Stimulated activated CD4-positive, alpha-beta T cell treated with anti-CD3 and anti-CD28 coated beads, Interleukin-1b, Interleukin-23, amount 100 ng/mL, for 1 hour (primary cell): ENCODE measurements at places on chromosomes 6 and 20.

DNA sequence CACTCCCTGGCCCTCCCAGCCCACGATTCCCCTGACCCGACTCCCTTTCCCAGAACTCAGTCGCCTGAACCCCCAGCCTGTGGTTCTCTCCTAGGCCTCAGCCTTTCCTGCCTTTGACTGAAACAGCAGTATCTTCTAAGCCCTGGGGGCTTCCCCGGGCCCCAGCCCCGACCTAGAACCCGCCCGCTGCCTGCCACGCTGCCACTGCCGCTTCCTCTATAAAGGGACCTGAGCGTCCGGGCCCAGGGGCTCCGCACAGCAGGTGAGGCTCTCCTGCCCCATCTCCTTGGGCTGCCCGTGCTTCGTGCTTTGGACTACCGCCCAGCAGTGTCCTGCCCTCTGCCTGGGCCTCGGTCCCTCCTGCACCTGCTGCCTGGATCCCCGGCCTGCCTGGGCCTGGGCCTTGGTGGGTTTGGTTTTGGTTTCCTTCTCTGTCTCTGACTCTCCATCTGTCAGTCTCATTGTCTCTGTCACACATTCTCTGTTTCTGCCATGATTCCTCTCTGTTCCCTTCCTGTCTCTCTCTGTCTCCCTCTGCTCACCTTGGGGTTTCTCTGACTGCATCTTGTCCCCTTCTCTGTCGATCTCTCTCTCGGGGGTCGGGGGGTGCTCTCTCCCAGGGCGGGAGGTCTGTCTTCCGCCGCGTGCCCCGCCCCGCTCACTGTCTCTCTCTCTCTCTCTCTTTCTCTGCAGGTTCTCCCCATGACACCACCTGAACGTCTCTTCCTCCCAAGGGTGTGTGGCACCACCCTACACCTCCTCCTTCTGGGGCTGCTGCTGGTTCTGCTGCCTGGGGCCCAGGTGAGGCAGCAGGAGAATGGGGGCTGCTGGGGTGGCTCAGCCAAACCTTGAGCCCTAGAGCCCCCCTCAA lies at the start of gene LTA:
LTA (plus strand) TSS at position 249 of the 871 bp plus-strand sequence; CDS start at position 703, 454 bp downstream.
- DNase-seq = peak; percentile 56

DNA sequence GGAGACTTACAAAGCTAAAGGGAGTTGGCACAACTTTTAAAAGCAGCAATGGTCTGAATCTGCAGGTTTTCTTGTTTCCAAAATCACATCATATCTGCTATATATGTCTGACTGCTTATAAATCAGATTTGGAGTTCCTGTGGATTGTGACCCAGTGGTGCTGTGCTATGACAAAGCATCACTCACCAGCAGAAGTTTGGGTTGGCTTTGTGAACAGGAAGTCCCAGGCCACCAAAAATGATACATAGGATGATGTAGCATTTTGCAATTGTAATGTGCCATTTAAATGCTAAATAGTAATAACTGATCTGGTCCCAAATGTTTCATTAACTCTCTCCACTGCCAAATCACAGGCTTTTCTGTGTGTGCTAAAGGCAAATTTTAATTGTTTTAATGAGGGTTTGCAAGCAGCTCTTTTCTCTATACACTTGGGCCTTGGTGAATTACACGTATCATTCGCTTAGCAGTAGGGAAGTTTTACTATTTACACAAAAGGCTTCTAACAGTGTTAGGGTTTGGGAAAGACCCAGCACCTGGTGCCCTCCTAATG lies 60.8 kb downstream of the SYNDIG1 start:
- no peak for DNase-seq

DNA sequence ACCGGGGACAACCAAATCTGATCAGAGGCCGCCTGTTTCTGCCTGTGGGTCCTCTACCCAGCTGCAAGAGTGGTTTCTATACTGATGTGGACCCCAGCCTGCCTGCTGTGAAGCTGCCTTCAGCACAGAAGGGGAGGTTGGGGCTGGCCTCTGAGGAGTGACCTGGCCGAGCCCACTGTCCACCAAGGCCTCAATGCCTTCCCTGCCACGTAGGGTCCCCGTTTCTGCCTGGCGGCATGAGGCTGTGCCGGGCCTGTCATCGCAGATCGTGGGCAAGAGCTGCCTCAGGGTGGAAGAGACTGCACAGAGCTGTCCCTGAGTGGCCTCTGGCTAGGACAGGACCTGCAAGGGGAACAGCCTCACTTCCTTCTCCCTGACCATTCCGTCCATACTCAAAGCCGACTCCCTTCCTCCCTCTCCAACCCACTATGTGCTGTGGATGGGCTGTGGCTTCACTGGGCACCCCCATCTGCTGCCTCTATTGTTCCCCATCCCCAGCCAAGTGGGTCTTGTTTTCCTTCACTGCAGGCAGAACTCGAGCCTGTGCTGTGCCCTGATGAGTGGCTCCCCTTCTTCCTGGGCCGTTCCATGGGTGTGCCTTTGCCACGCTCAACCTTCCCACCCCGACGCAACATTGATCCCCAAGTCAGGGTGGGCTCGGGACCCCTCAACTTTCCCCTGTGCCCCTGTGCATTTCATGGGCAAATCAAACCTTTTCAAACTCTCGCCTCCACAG lies 60.3 kb downstream of the ERMARD start:
- no peak for DNase-seq

GRCh38 chr6:36109092-36109491 lies 21.2 kb upstream of the MAPK13 start:
- DNase-seq = no peak

- no peak for DNase-seq
These were observed 58.2 kb downstream of the SMAP1 start for GRCh38 chr6:70725817-70726415.

DNA sequence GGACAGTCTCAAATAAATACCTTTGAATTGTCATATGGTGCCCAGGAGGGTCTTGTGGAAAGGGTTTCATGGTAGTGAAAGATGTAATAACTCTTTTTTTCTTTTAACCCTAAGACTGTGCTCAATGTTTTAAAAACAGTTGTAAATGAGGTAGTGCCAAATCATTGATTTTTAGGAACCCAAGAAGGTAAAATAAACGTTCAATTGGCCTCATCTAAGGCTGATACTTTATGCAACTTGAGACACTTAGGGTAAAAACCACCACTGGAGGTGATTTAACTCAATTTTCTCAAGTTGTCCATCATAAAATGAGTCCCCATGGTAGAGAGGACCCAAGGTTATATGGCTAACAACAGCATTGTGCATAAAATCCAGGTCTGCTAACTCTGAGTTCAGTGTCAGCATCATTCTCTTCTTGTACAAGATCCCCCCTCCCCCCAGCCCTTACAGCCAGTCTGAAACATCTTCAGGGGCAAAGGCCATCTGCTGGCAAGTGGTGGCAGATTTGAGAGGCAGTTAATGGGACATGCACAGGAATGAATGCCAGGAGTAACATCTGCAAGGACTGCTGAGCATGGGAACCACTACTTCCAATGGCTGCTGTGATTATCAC lies 244.4 kb downstream of the GMPR start:
- no peak for DNase-seq

- no peak for DNase-seq
These were observed 240.4 kb downstream of the TBC1D32 start for GRCh38 chr6:121093928-121094327.

DNA sequence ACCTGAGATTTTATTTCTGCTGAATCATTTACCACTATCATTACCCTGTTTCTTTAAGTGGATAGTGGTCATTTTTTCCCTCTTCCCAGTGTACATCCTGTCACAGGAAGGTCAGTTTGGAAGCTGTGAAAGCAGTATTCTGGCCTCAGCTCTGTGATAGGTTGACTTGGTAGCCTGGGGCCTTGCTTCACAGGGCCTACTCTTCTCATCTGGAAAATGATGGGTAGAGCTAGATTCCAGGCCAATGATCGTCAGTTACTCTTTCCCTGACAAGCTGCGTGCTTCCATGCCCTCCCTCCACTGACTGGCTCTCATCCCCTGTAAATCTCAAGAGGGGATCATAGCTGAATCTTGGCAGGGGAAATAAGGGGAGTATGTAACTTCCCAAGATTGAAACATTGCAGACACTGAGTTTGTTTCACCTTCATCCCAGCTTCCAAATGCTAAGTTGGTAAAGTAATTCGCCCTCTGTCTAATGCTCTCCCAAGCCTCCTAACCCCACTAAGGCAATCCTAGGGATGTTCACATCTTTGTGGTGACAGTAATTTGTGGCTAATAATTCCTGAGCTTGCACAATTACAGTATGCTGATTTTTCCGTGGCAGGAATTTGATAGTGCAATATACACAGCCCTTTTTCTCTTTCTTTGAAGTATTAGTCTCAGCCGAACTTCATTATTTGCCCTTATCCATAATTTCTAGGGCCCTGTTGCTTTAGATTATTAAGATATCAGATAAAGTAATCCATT lies 51.2 kb downstream of the VAPB start:
- no peak for DNase-seq

DNA sequence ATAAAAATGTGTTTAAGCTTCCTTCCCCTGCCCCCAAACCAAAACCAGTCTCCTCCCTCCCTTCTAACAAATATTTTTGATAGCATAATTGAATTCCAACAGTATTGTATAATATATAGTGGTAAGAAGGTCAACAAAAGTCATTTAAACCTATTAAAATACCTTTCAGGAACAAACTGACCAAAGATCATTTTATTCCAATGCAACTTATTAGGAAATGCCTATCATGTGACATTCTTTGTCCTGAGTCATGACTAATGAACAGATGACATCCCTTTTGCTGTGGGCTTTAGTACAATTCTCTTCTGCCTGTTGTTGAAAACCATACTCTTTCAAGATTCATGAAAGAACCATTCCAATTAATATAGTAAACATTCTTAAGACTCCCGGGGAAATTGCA lies 51.5 kb upstream of the TRAF3IP2 start:
- no peak for DNase-seq

DNA sequence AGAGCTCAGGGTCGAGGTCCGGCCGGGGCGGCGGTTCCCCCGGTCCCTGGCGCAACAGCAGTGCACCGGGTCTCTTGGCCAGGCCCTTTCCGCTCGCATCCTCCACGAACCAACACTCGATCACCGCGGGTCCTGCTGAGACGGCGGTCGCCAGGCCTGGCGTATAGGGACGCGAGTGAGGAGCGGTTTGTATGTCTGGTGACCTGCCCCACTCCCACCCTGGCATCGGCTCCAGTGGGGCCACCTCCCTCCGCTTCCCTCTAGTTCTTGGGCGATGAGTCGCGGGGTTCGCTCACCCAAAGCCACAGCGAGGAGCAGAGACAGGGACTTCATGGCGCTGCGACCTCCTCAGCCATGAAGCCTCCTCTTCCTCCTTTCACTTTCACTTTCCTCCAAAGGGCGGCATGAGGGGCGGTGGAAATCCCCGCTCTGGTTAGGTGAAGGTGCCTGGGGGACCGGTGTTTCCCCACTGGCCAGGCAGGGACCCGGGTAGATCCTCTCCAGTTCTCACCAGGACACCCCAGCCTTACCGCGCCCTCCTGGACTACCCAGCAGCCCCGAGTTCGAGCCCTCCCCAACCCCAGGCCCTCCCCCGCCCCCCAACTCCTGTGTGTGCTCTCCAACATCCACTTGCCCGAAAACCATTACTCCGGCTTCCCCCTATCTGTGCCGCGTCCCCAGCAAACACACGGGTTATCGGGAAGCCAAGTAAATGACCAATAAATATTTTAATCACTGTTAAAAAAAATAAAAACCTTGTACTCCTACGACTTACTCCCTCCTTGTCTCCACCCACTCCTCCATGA lies at the start of gene TAPBP:
TAPBP (minus strand) TSS at position 370 of the 806 bp plus-strand sequence; CDS start at position 333, 37 bp downstream.
- peak; percentile 62 for DNase-seq

- DNase-seq = no peak
These were observed 1.2 kb downstream of the SPDEF start for GRCh38 chr6:34555007-34555322.

- DNase-seq = no peak
These were observed 23.0 kb upstream of the ECHDC1 start for GRCh38 chr6:127366282-127367022.

GRCh38 chr6:36788768-36789167 lies 50.5 kb downstream of the CPNE5 start:
- no peak for DNase-seq

GRCh38 chr6:157800420-157801237 lies 22.4 kb upstream of the SNX9 start:
- DNase-seq = no peak

GRCh38 chr6:14211562-14211942 lies 94.0 kb downstream of the CD83 start:
- DNase-seq = no peak

DNA sequence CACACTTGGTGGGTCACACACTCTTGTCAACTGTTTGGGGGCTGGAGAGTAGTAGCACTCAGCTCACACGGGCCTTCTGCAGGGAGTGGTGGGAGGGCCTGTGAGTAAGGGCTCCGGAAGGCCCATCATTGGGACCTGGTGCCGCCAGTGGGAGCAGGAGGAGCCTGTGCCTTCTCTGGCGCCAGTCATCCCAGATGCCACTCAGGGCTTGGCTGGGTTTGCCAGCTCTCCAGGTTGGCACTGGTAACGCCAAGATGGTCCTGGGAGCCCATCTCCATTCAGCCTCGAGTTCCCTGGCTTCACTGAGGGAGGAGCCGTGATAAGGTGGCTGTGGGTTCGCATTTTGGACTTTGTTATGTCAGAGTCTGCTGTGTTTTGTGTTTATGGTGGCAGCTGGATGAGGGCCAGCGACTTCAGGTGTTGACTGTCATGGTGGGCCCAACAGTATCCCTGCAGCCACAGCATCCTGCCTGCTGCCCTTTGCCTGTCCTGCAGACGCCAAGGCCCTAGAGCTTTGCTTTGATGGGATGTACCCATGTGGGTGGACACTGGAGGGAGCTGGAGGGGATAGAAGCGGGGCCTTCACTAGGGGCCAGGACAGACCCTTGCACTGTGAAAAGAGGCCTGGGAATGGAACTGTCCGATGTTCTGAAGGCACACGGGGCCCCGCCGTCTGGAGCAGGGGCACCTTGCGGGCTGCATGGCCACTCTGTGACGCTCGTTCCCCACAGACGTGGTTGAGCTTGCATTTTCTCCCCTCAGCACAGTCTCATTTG lies 13.3 kb upstream of the DNAJC5 start:
- DNase-seq = no peak

GRCh38 chr6:124870611-124871459 lies 91.4 kb upstream of the RNF217 start:
- DNase-seq = no peak

DNA sequence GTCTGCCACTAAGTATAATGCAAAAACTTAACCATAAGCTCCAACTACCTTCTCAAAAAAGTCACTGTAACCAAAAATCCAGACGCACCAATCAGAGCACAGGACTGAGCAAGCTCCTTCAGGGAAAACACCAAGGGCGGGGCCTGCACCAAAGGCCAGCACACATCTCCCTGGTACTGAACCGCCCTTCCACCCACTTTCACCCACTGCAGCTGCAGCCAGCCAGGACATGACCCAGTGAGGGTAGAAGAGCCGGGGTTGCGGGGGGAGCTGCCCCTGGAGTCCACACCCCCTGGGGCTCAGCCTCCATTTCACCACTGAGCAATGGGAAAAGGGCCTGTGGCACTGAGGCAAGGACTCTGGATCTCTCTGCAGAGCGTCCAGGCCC lies 54.3 kb downstream of the TAF4 start:
- no peak for DNase-seq

DNA sequence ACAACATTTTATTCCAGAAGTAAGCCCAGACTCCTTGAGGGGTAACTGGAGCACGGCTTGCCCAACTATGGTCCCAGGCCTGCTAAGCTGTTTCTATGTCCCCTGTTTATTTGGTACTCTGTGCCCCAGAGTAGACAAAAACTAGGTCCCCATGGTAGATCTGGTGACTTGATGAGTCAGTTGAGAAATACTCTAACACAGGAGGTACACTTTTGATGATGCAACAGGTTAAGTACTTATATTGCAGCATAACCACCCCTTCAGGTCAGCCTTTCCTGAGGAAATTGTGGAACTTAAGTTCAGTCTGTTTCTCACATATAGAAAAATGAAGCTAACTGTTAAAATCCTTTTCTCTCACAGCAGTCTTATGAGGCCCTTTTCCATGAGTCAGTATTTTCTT lies 19.6 kb downstream of the TTPAL start:
- DNase-seq = no peak
